ENCODE measurements at places on chromosomes 3 and 15.

GRCh38 chr3:12339701-12340480 is 51.0 kb downstream of the PPARG start:
- DNase-seq: no peak

DNA sequence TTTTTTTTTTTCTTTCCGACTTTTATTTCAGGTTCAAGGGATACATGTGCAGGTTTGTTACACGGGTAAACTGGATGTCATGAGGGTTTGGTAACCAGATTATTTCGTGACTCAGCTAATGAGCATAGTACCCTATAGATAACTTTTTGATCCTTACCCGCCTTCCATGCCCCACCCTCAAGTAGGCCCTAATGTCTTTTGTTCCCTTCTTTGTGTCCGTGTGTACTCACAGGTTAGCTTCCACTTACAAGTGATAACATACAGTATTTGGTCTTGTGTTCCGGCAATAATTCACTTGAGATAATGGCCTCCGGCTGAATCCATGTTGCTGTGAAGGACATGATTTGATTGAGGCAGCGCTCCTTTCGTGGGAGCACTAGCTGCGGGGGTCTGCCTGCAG is 402.8 kb upstream of the SGO1 start:
- DNase-seq: no peak

- no peak for DNase-seq
Observed at GRCh38 chr15:79432345-79433275, 474 bp downstream of the MINAR1 start.

DNA sequence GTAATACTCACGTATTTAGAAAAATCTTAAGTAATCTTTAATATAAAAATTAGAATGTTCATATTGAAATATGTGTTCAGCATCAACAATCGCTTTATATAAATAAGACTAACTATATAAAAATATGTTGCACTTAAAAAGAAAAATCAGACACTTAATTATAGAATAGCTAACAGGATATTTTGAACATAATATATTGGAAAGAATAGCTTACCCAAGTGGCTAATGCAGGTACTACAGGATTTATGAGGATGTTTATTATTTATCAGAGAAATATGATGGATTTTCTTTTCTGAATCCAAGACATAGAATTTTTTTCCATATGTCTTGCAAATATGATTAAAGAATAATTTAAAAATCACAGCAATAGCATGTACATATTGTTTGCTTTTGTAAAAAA is 567.9 kb upstream of the GBE1 start:
- DNase-seq: no peak

- DNase-seq: no peak
Observed at GRCh38 chr15:92882697-92883162, 17.4 kb upstream of the CHD2 start.

DNA sequence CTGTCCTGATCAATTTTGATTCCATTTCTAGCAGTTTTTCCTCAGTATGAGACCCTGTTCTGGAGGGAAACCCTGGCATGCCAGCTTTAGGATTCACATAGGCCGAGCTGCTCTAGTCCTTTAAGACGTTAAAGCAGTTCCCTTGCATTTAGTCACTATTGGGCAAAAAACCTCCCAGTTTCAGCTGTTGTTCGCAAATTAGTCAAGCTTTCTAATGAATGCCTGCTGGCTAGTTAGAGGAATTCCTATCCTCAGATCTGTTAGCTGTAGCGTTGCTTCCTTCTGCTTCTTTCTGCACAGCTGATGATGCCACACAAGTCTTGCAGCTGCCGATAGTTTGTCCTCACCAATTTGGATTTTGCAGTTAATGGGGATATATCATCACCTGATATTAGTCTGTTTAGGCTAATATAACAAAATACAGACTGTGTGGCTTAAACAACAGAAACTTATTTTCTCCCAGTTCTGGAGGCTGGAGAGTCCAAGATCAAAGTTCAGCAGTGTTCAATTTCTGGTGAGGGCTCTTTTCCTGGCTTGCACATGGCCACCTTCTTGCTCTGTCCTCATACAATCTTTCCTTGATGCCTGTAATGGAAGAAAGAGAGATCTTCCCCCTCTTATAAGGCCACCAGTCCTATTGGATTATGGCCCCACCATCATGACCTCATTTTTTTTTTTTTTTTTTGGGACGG is 7.5 kb upstream of the UBL7 start:
- DNase-seq: no peak

DNA sequence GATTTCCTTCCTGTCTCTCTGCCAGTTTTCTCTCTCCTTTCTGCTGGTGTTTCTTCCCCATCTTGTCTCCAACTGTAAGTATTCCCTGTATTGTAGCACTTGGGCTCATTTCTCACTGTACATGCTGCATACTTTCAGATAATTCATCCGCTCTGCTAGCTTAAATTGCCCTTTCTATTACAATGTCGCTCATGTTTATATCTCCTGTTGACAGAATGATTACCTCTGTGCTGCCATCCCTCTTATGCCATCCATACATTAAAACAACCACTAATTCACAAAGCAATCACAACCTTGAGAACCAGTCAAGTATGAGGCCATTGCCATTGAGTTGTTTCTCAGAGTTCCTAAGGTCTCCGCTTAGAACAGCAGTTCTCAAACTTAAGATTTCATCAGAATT is 107.5 kb upstream of the SOX2 start:
- DNase-seq: no peak

DNA sequence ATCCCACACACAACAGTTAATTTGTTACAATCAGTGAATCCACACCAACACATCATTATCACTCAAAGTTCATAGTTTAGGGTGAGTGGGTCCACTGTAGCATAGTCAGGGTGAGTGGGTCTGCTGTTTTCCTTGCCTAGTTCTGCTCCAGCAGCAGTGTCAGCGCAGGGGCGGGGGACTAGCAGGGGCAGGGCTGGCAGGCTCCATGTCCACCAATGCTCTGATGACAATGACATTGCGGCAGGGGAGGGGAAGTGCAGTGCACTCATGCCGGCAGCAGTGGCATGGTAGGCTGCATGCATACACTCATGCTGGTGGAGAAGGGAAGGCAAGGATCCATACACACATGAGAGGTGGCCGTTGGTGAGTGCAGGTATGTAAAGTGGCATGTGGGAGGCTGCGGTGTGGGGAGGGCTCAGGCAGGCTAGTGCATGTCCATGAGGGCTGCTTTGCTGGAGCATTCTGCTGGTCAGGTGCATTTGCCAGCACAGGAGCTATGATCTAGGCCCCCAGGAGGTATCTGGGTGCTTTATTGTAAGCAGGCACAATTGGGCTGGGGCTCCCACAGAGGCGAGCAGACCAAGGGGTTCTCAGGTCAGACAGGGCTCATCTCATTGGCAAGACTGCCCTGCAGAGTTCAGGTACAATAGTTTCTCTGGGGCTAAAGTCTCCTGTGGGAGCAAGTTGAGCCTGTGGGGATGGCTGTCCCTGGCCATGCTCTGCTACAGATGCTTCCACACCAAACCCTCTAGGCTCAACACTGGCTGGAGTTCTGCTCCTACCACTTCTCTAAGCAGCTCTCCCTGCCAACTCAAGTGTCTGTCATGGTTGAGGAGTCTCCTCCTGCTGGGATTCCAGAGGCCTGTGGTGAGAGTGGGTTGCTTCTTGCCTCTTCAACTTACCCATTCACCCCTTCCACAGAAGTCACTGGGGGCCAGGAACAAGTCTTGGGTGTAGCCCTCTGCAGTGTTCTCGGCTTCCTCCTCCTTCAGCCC is 81.3 kb downstream of the KCNAB1 start:
- DNase-seq: no peak

DNA sequence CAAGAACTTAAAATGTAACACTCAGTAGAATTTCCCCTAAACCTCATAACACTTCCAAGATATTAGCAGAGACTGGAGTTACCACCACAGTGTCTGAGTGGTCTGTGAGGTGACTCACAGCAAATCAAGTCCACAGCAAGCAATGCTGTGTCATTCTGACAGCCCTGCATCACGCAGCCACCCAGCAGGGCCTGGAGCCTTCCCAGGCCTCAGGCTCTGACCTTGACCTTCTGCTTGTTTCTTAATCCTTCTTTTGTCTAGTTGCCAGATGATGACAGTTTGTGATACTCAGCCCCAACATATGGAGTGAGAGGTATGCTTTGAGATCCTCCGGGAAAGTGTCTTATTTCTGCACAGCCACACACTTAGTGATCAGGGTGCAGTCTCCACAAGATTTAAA is 82.5 kb downstream of the TOP2B start:
- no peak for DNase-seq

GRCh38 chr15:66923438-66923881 is 141.9 kb upstream of the SMAD3 start:
- peak; percentile 37 for DNase-seq

DNA sequence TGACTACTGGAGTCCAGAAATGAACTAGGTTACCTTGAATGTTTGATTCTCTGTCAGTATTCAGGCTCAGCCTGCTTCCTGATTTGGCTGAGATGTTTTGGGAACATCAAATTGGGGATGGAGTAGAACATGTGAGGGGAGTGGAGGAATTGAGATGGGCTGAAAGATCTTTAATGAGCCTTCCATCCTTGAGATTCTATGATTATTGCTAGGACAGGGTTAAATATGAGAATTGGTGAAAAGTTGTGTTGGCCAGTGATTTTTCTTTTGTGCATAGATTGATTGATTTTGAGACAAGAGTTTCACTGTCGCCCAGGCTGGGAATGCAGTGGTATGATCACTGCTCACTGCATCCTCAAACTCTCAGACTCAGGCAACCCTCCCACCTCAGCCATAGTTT is 32.4 kb downstream of the IQGAP1 start:
- no peak for DNase-seq

DNA sequence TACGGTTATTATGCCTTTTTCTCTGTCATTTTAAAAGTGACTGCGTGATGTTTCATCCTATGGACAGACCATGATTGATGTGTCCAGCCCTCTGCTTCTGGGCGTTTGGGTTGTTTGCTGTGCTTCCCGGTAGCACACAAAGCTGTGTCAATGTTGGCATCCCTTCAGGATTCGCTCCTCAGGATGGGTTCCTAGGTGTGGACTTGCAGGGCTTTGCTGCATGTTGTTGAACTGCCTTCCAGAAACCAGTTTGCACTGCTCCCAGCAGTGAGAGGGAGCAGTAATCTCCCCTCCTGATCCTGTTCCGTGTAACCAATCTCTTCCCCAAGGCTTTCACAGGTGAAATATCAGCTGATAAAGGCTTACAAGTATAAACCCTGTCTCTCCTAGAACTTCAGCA is 787 bp downstream of the TRPM1 start:
- DNase-seq: no peak

DNA sequence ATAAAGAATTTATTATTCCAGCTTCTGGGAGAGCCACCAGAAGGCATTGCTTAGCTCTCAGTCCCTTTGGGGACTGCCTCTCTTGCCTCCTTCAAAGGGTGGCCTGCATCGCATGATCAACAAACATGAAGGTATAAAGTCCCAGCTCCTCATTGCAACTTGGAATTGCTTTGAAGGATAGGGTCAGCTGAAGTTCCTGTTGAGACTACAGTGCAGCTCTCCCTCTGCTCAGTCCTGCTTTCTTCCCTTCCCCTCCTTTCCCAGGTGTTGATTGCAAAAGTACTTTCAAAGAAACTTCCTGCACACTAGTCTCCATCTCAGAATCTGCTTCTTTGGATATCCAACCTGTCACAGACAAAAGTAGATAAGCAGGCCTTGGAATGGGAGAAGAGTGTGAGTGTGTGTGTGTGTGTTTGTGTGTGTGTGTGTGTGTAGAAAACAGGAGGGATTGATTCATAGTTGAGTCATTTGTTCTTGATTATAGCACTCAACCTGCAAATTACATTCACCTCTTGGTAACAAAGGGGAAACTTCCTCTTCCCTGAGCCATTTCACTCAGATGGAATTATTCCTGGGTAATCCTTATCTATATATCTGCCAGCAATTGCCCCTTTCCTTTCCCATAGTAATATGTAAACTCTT is 13.7 kb downstream of the CCR8 start:
- DNase-seq: no peak

DNA sequence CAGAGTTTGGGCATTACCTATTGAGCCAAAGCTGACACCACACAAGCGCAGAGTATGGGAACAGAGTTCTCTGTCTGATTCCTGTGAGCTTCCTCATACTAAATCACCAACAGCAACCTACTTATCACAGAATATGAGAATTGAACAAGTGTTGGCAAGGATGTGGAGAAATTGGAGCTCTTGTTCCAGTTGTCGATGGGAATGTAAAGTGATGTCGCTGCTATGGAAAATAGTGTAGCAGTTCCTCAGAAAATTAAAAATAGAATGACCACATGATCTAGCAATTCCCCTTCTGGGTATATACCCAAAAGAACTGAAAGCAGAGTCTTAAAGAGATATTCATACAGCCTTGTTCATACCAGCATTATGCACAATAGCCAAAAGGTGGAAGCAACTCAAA is 33.4 kb downstream of the CD86 start:
- DNase-seq: no peak

GRCh38 chr3:53156368-53156834 is 4.6 kb upstream of the PRKCD start:
- DNase-seq: no peak

DNA sequence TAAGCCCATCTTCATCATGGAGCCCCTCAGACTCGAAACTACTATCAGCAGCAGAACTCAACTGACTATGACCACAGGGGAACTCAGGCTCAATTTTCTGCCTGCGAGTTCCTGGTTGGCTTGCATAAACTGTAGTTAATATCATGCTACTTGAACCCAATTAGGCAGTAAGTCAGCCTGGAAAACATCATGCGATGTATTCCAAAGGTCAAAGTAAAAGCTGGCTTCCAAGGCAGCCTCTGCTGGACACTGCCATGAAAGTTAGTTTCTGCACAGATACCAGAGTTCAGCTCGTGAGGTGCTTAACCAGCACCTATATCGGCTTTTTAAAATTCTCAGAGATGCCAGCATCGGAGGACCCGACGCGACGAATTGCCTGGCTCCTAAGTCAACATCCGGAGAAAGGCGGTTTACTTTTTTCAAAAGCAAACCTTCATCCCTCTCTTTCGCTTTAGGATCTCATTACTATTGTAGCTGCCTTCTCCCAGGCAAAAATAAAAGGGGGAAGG is 3.8 kb downstream of the ANP32A start:
- no peak for DNase-seq

DNA sequence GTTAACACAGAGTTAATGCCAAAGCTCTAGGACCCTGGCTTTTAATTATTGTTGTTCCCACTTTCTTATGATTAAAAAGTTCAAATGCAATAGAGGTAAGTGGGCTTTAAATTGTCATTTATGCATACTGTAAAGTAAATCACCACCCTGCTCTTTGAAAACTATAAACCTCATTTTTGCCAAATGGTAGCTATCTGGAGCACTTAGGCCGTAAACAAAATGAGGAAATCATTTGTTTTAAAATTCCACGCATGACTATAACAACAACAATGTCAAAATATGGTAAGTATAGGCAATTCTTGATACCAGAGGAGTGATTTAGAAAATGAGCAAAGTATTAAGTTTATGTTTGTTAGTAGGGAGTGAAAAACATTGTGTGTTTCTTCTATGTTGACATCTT is 1.8 kb downstream of the UNC13C start:
- DNase-seq: no peak

GRCh38 chr15:60758961-60759729 is 280.2 kb upstream of the ICE2 start:
- no peak for DNase-seq

GRCh38 chr3:52015438-52016228 is 19.9 kb upstream of the RPL29 start:
- DNase-seq: no peak

- DNase-seq: no peak
Observed at GRCh38 chr3:111373861-111374260, 168.1 kb upstream of the CD96 start.
